WTC11 (cell line): ENCODE measurements at places on chromosomes 5 and 9. TPM values are rescaled to one million over a fixed set of nuclear protein-coding genes. Genes with fewer than 3 reads are reported as not detected.
A peak's percentile ranks its signal among the peaks of the same experiment; 100 is the strongest.

Gene GRIA1
- total RNA-seq = 0.76 to 0.81 TPM (median 0.76 TPM) in 3 replicates

Gene LECT2
- total RNA-seq = not detected in 3 replicates

- H3K27me3 ChIP-seq = no peaks in the 10 kb centered on the region
- no peak overlapping the region for H3K27ac ChIP-seq
- DNase-seq = no peak
- no peak overlapping the region for H3K4me3 ChIP-seq
- peaks cover 20% of the 10 kb centered on the region for H3K4me1 ChIP-seq
Measured at GRCh38 chr5:34022121-34022705, 14.4 kb upstream of the AMACR start.

Gene DNAH5
- 0.30 to 0.41 TPM (median 0.35 TPM) in 3 replicates for total RNA-seq

Gene PROB1
- 2.5 to 3.3 TPM (median 3.2 TPM) in 3 replicates for total RNA-seq

- no peaks in the 10 kb centered on the region for H3K36me3 ChIP-seq
- DNase-seq = no peak
- no peaks in the 10 kb centered on the region; the same call in 1 of the 2 replicates for H3K27me3 ChIP-seq
- H3K4me3 ChIP-seq = no peak overlapping the region
- no peak overlapping the region for H3K27ac ChIP-seq
Measured at GRCh38 chr5:171826132-171826531, 40.5 kb downstream of the SMIM23 start.

Gene FOXD4L4
- total RNA-seq = 0.14 TPM in 1 of 3 replicates, not detected in the others

Gene FSTL4
- total RNA-seq = 5.0 to 6.6 TPM (median 6.1 TPM) in 3 replicates

- peaks cover 2% of the 10 kb centered on the region for H3K27me3 ChIP-seq
- H3K36me3 ChIP-seq = no peaks in the 10 kb centered on the region
- no peak for DNase-seq
- no peaks in the 10 kb centered on the region for H3K4me1 ChIP-seq
Measured at GRCh38 chr9:107386396-107386795, 103.2 kb downstream of the KLF4 start.

DNA sequence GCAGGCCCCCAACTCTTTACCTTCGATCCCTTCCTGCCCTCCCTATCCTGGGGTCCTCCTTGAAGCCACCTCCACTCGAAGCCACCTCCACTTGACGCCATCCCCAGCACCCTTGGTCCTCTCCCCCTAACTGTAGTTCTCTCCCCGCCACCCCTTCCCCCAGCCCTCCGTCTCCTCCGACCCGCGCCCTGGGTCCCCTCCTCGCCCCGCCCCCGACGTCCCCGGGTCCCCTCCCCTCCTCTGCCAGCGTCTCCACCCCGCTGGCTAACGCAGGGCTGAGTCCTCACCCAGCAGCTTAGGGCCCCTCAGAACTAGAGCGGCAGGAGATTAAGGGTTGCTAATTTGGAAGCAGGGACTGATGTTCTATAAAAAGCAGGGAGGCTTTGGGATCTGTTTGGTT lies 30.6 kb upstream of the ANKRD33B start:
- H3K36me3 ChIP-seq = no peaks in the 10 kb centered on the region
- H3K4me3 ChIP-seq = no peak overlapping the region
- peaks cover 15% of the 10 kb centered on the region for H3K4me1 ChIP-seq
- peaks cover 12% of the 10 kb centered on the region for H3K27me3 ChIP-seq
- peak; percentile 72 for DNase-seq

- H3K27me3 ChIP-seq = no peaks in the 10 kb centered on the region
- no peak overlapping the region for H3K27ac ChIP-seq
- H3K4me3 ChIP-seq = no peak overlapping the region
- DNase-seq = no peak
- H3K36me3 ChIP-seq = no peaks in the 10 kb centered on the region; the same call in none of the 2 replicates
- H3K4me1 ChIP-seq = peaks cover 33% of the 10 kb centered on the region
Measured at GRCh38 chr5:15704397-15704947, 204.5 kb downstream of the FBXL7 start.

DNA sequence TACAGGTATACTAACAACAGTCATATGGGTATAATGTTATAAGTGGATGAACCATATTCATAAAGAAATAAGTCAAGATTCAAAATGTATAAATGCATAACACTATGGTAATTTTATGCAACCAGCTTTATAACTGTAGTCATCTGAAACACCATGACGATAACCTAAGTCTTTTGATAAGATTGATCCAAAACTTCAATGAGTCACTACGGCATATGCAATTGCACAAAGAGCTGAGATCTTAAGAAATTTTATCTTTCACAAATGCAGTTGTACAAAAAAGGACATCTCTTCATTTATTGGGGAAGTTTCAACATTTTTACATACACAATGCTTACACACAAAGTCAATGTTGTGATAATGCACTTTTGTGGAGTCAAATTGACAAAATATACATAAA lies 20.3 kb downstream of the FAM81B start:
- peaks cover 7% of the 10 kb centered on the region for H3K4me1 ChIP-seq
- H3K27ac ChIP-seq = no peak overlapping the region
- H3K36me3 ChIP-seq = no peaks in the 10 kb centered on the region
- no peaks in the 10 kb centered on the region for H3K27me3 ChIP-seq
- DNase-seq = no peak
- H3K4me3 ChIP-seq = no peak overlapping the region
